Stimulated activated CD4-positive, alpha-beta T cell treated with anti-CD3 and anti-CD28 coated beads, Interleukin-12 subunit alpha, Interleukin-12 subunit beta, amount 100 ng/mL, for 24 hours (primary cell): ENCODE measurements at places on chromosomes 12 and 14.

GRCh38 chr14:81829447-81829846 lies 295.8 kb upstream of the SEL1L start:
- no peak for DNase-seq

DNA sequence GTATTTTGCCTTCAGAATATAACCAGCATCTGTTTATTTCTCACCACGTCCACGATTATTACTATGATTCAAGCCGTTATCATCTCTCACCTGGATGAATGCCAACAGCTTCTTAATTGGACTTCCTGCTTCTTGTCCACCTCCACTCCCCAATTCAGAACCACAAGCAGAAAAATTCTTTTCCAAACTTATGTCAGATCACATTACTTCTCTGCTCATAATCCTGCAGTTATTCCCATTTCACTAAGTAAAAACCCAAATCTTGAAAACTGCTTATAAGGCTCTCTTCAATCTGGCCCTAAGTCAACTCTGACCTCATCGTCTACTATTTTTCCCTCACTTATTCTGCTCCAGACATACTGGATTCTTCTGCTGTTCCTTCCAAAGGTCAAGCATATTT lies 2.0 kb downstream of the CRY1 start:
- DNase-seq, result no peak

DNA sequence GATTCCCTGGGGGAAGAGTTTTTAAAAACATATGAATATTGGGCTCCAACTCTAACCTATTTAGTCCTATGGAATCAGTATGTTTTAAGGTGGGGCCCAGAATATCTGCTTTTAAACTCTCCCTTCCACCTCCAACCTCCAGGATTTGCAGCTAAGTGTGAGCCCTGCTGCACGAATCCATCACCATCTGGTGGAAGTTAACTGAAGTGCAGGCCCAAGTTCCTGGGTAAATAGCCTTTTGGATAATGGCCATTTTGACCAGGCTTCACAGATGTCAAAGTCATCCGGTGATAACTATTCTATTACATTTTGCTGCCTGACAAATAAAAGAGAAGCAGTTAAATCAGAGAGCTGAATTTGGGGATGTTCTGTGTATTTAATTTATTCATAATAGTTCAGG lies 58.1 kb upstream of the RMST start:
- DNase-seq, result no peak

DNA sequence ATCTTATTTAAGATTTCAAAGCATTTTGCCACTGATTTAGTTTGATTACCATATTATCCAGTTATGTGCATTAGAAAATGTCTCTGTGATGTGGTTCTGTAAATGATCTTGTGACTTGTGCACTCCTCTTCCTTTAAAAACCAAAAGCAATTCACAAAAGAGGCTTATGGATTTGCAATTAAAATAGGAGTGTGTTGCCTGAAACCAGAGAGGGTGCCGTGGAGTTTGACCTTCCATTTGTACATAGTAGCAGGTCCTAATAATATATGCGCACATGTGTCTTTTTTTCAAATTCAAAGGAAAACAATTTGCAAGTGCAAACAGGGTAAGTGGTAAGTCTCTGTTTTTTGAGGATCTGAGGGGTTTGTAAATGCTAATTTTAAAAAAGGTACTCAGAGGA lies 470.9 kb downstream of the VRK1 start:
- no peak for DNase-seq

DNA sequence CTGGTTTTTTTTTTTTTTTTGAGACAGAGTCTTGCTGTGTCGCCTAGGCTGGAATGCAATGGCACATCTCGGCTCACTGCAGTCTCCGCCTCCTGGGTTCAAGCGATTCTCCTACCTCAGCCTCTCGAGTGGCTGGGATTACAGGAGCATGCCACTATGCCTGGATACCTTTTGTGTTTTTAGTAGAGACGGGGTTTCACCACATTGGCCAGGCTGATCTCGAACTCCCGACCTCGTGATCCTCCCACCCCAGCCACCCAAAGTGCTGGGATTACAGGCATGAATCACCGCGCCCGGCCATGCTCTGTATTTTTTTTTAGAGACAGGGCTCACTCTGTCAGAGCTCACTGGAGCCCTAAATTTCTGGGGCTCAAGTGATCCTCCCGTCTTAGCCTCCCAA lies 32.6 kb downstream of the VRTN start:
- DNase-seq, result no peak

DNA sequence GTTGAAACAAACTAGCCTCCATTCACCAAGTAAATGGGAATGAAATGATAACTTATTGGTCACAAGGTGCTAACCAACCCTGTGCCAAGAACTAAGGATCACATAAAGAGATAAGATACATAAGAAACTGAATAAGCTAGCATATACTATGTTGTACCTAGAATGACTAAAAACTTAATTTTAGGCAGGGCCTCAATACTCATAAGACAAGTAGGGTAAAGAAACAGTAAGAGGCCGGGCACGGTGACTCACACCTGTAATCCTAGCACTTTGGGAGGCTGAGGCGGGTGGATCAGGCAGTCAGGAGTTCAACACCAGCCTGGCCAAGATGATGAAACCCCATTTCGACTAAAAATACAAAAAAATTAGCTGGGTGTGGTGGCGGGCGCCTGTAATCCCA lies 17.7 kb downstream of the GDF11 start:
- no peak for DNase-seq

DNA sequence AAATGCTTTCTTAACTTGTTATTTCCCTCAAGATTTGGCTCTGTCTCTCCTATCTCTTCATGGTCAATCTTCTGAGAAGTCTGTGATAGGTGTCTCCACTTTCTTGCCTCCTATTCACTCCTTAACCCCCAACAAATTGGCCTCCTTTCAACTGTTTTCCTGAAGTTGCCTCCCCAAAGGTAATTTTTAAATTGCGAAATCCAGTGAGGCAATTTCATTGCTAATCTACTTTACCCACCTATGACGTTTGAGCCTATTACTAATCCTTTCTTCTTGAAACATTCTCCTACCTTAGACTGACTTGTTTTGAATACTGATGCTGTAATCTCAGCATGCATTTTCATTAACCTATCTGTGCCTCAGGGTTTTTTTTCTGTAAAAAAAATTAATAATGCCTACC lies 6.0 kb upstream of the KCNH5 start:
- no peak for DNase-seq

DNA sequence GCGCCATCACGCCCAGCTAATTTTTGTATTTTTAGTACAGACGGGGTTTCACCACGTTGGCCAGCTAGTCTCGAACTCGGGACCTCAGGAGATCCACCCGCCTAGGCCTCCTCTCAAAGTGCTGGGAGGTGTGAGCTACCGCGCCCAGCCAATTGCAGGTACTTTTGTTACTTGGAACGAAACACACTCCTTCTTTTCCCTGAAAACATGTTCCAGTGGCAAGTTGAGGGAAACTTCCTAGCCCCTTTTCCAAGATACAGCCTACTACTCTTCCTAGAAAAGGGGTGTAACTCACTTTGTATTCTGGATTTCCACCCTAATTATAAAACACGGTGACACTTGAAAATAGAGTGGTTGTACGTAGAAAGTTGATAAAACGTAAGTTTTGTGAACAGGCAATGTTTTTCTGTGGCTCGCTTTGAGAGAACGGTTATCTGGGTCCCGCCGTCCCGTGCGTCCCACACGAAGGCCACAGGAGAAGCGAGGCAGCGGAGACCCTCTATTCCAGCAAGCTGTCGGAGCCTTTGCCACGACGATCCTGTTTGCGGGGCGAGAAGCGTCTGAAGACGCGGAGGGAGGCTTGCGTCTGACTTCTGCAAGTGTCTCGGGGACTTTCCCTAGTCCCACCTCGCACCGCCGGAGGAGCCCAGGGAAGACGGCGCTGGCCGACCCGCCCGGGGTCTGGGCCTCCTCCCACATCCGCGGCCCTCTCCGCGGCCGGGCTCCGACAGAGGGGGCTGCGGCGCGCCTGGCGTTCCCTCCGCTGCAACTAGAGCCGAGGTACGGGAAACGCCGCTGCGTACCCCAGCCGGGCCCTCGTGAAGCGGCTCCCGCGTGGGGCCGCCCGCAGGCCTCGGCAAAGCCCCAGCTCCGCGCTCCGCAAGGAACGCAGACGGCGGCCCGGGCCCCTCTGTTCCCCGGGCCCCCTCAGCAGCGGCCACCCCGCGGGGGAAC lies 745 bp downstream of the CDCA4 start:
- peak; percentile 43 for DNase-seq

DNA sequence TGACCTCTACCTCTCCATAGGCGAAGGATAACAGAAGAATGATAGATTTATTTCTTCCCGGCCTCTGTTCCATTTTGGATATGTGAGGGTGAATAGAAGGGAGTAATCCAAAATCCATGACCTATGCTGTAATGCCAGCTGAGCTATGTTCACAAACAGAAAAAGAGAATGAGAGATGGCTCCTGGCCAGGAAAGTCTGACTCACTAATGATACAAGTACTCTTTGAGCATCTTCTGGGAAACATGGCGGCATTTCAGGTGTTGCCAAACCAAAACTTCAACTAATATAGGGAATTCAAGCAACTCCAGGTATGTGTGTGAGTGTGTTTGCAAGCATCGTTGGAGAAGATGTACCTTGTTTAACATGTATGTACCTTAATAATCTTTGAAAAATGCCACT lies 55.1 kb downstream of the MED13L start:
- peak; percentile 12 for DNase-seq

DNA sequence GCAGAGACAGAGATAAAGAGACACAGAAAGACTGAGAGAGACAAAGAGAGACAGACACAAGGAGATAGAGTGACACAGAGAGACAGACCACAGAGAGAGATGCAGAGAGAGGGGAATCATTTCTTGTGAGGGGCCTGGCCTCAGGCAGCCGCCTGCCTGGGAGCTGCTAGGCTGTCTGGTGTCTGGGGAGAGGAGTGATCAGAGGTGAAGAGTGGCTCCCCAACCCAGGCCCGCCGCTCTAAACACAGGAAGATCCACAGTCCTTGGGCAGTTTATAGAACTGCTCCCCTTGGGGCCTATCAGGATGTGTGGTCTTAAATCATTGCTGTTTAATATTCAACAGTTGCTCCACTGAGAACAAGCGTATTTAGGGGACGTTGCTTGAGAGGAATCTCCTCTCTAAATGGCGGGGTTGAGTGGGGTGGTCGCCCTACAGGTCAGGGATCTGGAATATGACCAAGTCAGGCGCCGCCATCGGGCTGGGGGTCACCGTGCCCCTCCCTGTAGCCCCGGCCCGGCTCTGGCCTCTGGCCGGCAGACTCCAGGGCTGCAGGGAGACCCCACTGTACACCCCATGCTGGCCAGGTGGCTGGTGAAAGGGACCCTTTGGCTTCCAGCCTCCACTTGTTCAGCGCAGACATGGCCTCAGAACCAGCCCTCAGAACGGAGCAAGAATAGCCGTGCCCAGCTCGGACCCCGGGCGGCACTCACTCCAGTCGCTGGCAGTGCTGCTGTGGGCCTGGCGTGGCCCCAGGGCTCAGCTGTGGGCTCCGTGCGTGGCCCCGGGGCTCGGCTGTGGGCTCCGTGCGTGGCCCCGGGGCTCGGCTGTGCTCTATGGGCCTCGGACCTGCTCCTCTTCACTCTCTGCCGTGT lies 89.4 kb downstream of the GALNT9 start:
- DNase-seq, result no peak

DNA sequence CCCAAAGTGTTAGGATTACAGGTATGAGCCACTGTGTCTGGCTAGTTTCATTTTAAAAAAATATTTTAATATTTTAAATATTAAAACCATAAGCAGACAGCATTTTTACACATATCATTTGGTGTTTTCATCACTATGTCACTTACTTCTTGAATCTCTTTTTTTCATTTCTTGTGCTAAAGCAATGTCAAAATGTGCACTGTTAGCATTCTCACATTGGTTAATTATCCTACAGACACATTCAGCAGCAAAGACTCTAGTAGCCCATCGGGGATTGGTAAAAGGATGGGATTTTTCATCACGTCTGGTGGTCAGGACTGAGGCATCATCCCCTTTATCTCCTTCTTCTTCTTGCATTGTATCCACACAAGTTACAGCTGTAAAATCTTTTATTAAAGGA lies 96.9 kb downstream of the HEATR5A start:
- DNase-seq, result no peak

DNA sequence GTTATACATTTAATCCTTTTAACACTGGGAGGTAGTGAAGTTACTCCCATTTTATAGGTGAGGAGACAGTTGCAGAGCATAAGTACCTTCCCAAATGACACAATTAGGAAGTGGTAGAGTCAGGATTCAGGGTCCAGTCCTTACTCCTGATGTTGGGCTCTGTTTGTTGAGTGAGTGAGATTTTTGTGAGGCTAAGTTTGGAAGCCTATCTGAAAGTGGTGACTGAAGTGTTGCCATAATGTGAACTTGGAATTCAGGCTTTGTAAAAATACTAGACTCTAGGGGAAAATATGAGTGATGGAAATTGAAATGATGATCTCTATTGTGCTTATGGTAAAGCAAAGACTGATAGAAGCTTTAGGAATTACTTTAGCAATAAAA lies 2.2 kb downstream of the NUDT4 start:
- DNase-seq, result no peak

GRCh38 chr14:63633801-63634200 lies 7.9 kb downstream of the WDR89 start:
- DNase-seq, result no peak
